Stomach (tissue), 19 donors: ENCODE measurements at places on chromosomes 1 and 21. TPM values are rescaled to one million over a fixed set of nuclear protein-coding genes. Genes with fewer than 3 reads are reported as not detected.

The SFN gene
- polyA plus RNA-seq: 146 TPM

The CD1B gene
- polyA plus RNA-seq: not detected

The ANGPTL1 gene
- polyA plus RNA-seq: 1.7 TPM

The CYB5RL gene
- polyA plus RNA-seq: 2.8 TPM

The DNAJC28 gene
- polyA plus RNA-seq: 1.7 TPM

The IL12RB2 gene
- 0.18 TPM for polyA plus RNA-seq

The CYP4Z1 gene
- not detected for polyA plus RNA-seq

The FMO2 gene
- polyA plus RNA-seq: 5.8 TPM

The WNT4 gene
- polyA plus RNA-seq: 10.0 TPM

GRCh38 chr1:183628537-183628936 is 7.0 kb downstream of the ARPC5 start:
- no peak overlapping the region for H3K27ac ChIP-seq
- no peaks in the 10 kb centered on the region for H3K27me3 ChIP-seq
- no peak overlapping the region for H3K4me3 ChIP-seq
- no peak for DNase-seq
- peaks cover 66% of the 10 kb centered on the region for H3K36me3 ChIP-seq

- H3K36me3 ChIP-seq: no peaks in the 10 kb centered on the region
- H3K27ac ChIP-seq: no peak overlapping the region
Observed at GRCh38 chr1:5707566-5708345, 284.5 kb downstream of the NPHP4 start.

DNA sequence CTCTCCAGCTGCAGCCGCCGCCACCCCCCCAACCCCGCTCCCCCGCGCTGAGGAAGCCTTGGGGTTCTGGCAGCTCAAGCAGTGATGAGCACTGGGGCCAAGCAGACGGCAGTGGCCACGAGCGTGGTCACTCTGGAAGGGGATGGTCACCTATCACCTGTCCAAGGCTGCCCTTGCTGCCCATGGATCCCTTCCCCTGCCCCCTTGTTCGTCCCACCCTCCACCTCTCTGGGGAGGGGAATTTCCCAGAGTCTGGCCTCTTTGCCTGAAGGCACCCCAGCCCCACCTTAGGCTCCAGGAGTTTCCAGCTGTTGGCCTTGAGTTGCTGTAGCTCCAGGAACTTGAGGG is 7.2 kb upstream of the SMIM12 start:
- no peaks in the 10 kb centered on the region for H3K36me3 ChIP-seq
- H3K4me3 ChIP-seq: peak overlapping the region; percentile 71
- no peak for DNase-seq
- peaks cover 4% of the 10 kb centered on the region for H3K27me3 ChIP-seq
- H3K27ac ChIP-seq: peak overlapping the region; percentile 89
- peaks cover 21% of the 10 kb centered on the region for H3K4me1 ChIP-seq

GRCh38 chr1:50697440-50698421 is 262.3 kb downstream of the FAF1 start:
- no peaks in the 10 kb centered on the region for H3K36me3 ChIP-seq
- no peaks in the 10 kb centered on the region for H3K27me3 ChIP-seq
- no peak for DNase-seq
- H3K4me3 ChIP-seq: no peak overlapping the region

DNA sequence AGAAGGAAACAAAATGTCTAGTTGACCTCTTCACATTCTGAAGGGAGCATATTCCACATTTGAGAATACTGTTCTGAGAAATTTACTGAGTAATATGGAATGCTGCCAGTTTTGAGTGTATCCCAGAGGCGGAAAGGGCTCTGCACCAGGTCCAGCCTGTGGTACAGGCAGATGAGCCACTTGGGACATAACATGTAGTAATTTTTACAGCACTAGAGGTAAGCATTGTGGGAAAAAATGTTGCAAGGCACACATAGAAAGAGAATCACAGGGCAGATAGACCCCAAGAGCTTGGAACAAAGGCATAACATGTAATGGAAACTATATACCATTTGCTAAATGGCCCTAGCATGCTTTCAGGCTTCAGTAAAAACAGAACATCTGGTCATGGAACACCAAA is 228.5 kb downstream of the USH2A start:
- H3K4me3 ChIP-seq: no peak overlapping the region
- H3K4me1 ChIP-seq: no peaks in the 10 kb centered on the region
- H3K27ac ChIP-seq: no peak overlapping the region

- no peaks in the 10 kb centered on the region for H3K36me3 ChIP-seq
- DNase-seq: peak; percentile 48
Observed at GRCh38 chr1:109535971-109536491, 3.6 kb upstream of the GPR61 start.

DNA sequence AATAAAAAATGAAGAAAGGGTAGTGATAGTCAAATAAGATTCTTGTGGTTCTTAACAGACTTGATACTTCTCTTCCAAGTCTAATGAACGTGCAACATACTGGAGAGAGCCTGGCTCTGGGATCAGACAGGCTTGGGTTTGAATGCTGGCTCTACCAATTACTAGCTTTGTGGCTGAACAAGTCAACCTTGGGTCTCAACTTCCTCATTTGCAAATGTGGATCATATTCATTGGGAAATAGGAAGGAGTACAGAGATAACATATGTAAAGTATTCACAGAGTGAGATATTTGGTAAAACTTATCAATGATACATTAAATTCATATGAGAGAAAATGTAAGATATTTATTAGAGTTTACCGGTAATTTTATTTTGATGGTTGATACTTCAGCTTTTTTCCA is 2.0 kb downstream of the EDEM3 start:
- H3K36me3 ChIP-seq: no peaks in the 10 kb centered on the region
- peak; percentile 33 for DNase-seq
- peaks cover 69% of the 10 kb centered on the region for H3K4me1 ChIP-seq
- H3K27me3 ChIP-seq: no peaks in the 10 kb centered on the region
- peak overlapping the region; percentile 93 for H3K4me3 ChIP-seq
- H3K27ac ChIP-seq: peak overlapping the region; percentile 97

DNA sequence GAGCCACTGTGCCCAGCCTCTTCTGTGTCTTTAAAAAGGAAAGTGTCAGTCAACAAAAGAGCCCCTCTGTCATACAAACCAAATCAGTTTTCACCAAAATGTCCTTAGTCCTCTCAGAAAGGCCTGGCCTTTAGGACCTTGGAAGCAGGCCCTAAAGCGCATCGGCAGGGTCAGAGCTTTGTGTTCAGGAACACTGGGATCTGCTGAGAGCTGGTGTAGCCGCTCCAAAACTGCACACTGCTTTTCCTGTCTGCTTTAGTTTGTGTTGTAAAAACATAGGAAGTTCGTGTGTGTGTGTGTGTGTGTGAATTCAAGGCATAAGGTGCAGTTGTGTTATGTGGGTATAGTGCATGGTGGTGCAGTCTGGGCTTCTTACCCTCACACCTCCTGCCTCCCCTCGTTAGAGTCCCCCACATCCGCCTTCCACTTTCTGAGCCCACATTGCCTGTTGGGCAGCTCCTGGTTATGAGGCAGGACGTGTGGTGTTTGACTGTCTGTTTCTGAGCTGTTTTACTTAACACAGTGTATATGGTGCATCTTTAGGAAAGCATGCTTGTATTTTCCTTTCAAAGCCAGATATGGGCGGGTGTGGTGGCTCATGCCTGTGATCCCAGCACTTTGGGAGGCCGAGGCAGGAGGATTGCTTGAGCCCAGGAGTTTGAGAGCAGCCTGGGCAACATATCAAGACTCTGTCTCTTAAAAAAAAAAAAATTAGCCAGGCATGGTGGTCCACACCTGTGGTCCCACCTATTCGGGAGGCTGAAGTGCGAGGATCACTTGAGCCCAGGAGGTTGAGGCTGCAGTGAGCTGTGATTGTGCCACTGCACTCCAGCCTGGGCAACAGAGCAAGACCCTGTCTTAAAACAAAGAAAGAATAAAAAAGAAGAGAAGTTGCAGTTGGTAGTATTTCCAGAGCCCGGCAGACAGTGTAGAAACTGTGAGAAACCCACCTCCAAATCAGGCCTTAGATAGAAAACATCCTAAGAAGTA is 12.4 kb downstream of the IBA57 start:
- H3K4me3 ChIP-seq: no peak overlapping the region
- no peaks in the 10 kb centered on the region for H3K27me3 ChIP-seq
- peak overlapping the region; percentile 55 for H3K27ac ChIP-seq
- peaks cover 5% of the 10 kb centered on the region for H3K4me1 ChIP-seq

GRCh38 chr1:192706936-192707335 is 71.0 kb downstream of the RGS13 start:
- no peak overlapping the region for H3K27ac ChIP-seq
- DNase-seq: no peak
- no peaks in the 10 kb centered on the region for H3K27me3 ChIP-seq
- H3K4me3 ChIP-seq: no peak overlapping the region
- H3K36me3 ChIP-seq: no peaks in the 10 kb centered on the region
- peaks cover 5% of the 10 kb centered on the region for H3K4me1 ChIP-seq

- no peaks in the 10 kb centered on the region for H3K36me3 ChIP-seq
- DNase-seq: no peak
- H3K4me3 ChIP-seq: no peak overlapping the region
Observed at GRCh38 chr21:44829507-44830092, 11.7 kb upstream of the SUMO3 start.

GRCh38 chr1:153343811-153344717 is 4.6 kb downstream of the PGLYRP4 start:
- no peaks in the 10 kb centered on the region for H3K4me1 ChIP-seq
- no peaks in the 10 kb centered on the region for H3K27me3 ChIP-seq
- H3K36me3 ChIP-seq: no peaks in the 10 kb centered on the region
- no peak overlapping the region for H3K27ac ChIP-seq
- DNase-seq: no peak

- H3K4me3 ChIP-seq: no peak overlapping the region
- H3K27me3 ChIP-seq: no peaks in the 10 kb centered on the region
- peak; percentile 16 for DNase-seq
- H3K27ac ChIP-seq: no peak overlapping the region
- H3K36me3 ChIP-seq: no peaks in the 10 kb centered on the region
- peaks cover 5% of the 10 kb centered on the region for H3K4me1 ChIP-seq
Observed at GRCh38 chr1:24897263-24898151, 32.6 kb downstream of the RUNX3 start.

- peaks cover 8% of the 10 kb centered on the region for H3K4me1 ChIP-seq
- DNase-seq: no peak
- H3K27me3 ChIP-seq: no peaks in the 10 kb centered on the region
- H3K27ac ChIP-seq: no peak overlapping the region
Observed at GRCh38 chr1:13775916-13776315, 75.9 kb downstream of the PRDM2 start.

DNA sequence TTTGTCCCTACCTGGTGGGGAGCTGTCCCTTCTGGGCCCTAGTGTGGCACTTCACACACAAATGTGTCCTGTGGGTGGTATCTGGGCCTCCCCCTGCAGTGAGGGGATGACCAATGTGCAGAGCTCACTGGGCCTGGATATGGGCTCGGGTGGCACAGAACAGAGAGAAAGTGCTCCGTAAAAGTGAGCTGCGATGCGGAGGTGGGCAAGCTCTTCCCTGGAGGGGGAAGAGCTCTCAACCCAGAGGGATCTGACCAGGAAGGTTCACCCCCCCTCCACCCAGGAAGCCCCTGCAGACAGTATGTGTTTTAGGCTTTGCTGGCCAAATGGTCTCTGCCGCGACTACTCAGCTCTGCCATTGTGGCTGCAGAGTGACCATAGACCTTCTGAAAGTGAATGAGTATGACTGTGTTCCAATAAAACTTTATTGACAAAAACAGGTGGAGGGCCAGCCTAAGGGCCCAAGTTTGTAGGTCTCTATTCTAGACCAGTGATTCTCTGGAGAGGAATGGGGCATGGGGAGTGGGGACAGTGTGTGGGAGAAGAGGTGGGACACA is 8.6 kb upstream of the ITGB2 start:
- DNase-seq: no peak
- peaks cover 27% of the 10 kb centered on the region for H3K4me1 ChIP-seq
- H3K27ac ChIP-seq: peak overlapping the region; percentile 57
- H3K36me3 ChIP-seq: no peaks in the 10 kb centered on the region
- H3K4me3 ChIP-seq: no peak overlapping the region

- no peaks in the 10 kb centered on the region for H3K36me3 ChIP-seq
- H3K4me3 ChIP-seq: no peak overlapping the region
- no peaks in the 10 kb centered on the region for H3K4me1 ChIP-seq
- no peak overlapping the region for H3K27ac ChIP-seq
Observed at GRCh38 chr1:33524586-33524985, 52.1 kb downstream of the ZSCAN20 start.

- DNase-seq: peak; percentile 71
- H3K27me3 ChIP-seq: no peaks in the 10 kb centered on the region
- H3K4me1 ChIP-seq: no peaks in the 10 kb centered on the region
- H3K27ac ChIP-seq: no peak overlapping the region
- no peaks in the 10 kb centered on the region for H3K36me3 ChIP-seq
- H3K4me3 ChIP-seq: no peak overlapping the region
Observed at GRCh38 chr1:96464066-96464465, 257.5 kb upstream of the PTBP2 start.

DNA sequence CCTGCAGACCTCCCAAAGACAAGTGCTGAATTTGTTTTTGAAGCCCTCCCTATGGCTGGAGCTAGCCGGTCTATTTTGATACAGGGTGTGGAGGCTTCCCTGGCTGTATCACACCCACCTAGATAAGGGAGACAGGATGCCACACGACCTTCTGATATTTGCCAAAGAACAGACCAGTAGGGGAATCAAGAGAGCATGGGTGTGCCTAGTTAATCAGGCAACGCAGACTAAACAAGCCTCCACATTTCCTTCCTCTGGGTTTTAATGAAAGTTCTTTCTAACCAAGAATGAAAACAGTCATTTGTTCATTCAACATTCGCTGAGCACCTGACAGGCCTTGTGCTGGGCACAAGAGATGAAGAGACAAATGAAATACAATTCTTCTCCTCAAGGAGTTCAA is 446.8 kb downstream of the PLPP3 start:
- no peak overlapping the region for H3K27ac ChIP-seq
- no peaks in the 10 kb centered on the region for H3K36me3 ChIP-seq
- no peaks in the 10 kb centered on the region for H3K27me3 ChIP-seq
- H3K4me1 ChIP-seq: peaks cover 7% of the 10 kb centered on the region

GRCh38 chr1:61604261-61604660 is 120.7 kb downstream of the TM2D1 start:
- H3K36me3 ChIP-seq: no peaks in the 10 kb centered on the region
- no peak overlapping the region for H3K27ac ChIP-seq
- H3K4me3 ChIP-seq: no peak overlapping the region
- no peaks in the 10 kb centered on the region for H3K27me3 ChIP-seq
- DNase-seq: no peak
- H3K4me1 ChIP-seq: no peaks in the 10 kb centered on the region

DNA sequence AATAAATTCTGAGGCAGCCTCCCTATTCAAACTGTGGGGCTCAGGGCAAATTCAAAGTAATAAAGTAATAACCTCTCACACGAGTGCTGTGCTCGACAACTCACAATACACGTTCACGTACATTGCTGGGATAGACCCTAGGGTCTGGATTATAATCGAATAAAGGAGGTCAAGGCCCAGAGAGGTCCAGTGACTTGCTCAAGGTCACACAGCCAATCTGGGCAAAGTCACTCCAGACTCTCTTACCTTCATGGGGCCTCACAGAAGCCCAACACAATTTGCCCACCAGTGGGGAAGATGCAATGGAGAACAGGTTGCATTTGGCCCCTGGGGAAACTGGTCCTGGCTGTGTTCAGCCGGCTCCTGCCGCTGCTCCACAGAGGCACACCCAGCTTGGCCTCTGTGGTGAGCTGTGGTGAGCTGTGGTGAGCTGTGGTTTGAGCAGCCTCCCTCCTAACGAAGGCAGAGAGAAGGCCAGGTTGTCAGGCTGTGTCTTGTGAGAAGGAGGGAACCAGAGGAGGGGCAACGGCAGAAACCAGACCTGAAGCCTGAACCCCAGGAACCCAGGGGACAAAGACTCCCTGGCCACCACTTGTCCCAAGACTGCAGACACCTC is 35.1 kb downstream of the NUAK2 start:
- no peak overlapping the region for H3K27ac ChIP-seq
- no peak for DNase-seq
- H3K27me3 ChIP-seq: no peaks in the 10 kb centered on the region
- peaks cover 45% of the 10 kb centered on the region for H3K4me1 ChIP-seq
- no peaks in the 10 kb centered on the region for H3K36me3 ChIP-seq

GRCh38 chr1:41044187-41044586 is 22.7 kb upstream of the SLFNL1 start:
- DNase-seq: no peak
- H3K27ac ChIP-seq: no peak overlapping the region
- peaks cover 74% of the 10 kb centered on the region for H3K36me3 ChIP-seq
- peaks cover 31% of the 10 kb centered on the region for H3K4me1 ChIP-seq
